ENCODE measurements at places on chromosomes 13 and 19.

DNA sequence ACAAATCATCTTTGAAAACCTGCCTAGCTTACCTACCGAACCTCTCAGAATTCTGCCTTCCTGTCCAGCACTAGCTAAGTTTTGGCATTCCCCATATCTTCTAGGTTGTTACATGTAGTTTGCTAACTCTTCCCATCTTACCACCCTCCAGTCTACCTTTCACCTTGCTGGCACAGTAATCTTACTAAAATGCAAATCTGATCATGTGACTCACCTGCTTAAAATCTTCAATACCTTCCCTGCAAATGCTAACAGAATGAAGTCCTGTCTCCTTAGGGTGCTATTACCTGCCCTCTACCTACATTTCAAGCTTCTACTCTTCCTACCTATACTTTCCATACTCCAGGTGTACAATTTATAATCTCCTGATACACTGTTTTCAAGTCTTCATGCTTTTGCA is 30.4 kb downstream of the INTS6 start:
- DNase-seq = no peak

GRCh38 chr13:20402881-20403280 is 122.8 kb downstream of the CRYL1 start:
- no peak for DNase-seq

DNA sequence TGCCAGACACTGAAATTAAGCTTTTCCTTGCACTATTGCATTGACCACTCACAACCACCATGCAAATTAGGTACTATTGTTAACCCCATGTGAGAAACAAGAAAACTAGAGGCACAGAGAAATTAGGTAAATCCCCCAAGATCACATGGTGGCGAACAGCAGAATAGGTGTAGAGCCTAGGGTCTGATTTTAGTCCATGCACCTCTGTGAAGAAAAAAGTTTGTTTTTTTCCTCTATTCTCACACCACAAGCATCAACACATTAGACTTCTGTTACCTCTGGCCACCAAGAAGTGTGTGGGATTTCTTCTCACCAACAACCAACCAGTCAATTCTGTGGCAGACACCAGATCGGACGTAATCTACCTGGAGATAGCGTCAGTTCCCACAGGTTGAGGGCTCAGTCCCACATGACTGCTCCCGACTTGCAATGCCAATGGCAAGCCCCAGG is 391.9 kb downstream of the COG6 start:
- no peak for DNase-seq

DNA sequence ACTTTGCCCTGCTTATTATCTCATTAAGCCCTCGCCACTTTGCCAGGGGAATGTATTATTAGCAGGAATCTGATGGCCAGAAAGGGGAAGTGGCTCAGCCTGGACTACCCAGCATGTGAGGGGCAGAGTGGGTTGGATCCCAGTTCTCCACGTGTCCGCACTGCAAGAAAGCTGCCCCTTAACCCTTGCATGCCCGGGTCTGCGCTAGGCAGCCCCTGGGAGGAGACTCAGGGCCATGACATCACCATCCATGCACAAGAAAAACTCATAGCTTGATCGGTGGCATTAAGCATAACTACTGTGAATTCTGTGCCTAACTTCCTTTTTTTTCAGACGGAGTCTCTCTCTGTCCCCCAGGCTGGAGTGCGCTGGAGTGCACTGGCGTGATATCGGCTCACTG is 8.9 kb downstream of the CACNG8 start:
- no peak for DNase-seq

GRCh38 chr19:8659905-8660304 is 29.5 kb downstream of the NFILZ start:
- no peak for DNase-seq

DNA sequence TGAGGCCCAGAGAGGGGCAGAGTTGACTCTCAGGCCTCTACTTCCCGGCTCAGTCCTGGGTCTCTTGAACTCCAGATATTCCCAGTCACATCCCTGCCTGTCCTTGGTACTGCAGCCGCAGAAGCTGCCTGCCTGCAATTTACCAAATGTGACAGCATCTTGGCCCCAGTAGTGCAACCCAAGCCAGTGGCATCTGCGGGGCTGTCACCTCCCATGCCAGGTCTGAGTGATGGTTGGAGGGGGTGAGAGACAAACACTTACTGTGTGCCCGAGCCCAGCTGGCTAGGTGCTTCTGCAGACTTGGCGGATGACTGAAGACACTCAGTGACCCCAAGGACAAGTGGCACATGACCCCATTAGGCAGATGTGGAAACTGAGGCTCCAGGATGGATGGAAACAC is 18.4 kb downstream of the ZNRF4 start:
- DNase-seq = no peak

- no peak for DNase-seq
Observed at GRCh38 chr19:19628501-19629134, 598 bp upstream of the LPAR2 start.

- no peak for DNase-seq
Observed at GRCh38 chr19:55479451-55480230, 3.2 kb downstream of the ZNF628 start.

DNA sequence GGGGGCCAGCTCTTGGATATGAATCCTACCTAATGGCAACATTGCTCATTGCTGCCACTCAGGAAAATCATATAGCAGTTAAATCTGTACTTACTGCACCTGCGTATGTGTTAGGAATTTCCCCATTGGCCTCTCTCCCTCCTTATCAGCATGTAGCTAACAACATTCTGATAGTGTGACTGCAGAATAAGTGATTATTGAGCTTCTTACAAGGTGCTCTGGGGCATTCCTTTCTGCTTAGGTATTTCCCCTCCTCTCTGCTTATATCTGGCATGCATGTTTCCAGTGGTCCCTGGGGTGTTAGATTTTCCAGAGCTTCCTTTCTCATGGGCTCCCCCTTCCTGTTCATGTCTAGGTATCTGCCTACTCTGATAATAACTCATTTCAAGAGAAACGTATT is 414.1 kb upstream of the SLITRK1 start:
- DNase-seq = no peak

GRCh38 chr19:34645551-34645950 is 31.4 kb downstream of the SCGB2B2 start:
- no peak for DNase-seq

DNA sequence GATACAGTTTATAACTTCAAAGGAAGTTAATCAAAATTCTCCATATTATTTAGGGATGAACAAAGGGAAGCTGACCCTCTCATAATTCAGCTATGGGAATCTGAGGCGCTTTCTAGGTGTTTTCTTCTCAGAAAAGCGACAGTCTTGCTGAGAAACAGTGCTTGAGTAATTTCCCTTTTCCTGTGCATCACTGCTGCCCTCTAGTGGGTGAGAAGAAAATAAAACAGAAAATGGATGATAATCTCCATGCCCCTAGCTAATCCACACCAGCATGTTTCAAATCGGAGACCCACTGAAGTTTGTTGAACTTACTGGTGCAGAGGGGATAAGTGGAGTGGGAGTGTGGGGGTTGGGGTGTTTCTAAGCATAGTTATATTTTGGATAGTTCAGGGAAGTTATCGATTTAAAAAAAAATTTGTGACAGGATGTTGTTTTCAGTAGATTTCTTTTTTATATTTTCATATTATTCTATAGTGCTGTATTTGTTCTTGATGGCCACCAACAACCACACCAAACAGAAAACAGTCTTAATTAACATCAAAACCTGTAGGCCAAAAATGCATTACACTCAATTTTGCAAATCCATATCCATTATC is 21.4 kb downstream of the LCP1 start:
- DNase-seq = peak; percentile 27

GRCh38 chr13:112918746-112919145 is 50.3 kb upstream of the MCF2L start:
- no peak for DNase-seq

DNA sequence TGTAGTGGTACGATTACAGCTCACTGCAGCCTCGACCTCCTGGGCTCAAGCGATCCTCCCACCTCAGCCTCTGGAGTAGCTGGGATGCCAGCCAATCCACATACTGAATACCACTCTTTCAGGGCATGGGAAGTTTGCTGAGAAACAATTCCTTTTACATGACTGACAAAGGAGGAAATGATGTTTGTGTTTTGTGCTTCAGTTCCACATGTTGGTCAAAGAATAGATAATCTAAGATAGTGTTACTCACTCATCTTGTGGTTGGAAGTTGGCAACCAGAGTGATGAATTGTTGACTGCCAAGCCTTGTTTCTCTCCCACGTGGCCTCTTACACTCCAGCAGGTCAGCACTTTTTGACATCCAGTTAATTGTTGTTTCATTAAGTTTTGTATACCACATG is 7.6 kb downstream of the MBD3L2B start:
- no peak for DNase-seq

DNA sequence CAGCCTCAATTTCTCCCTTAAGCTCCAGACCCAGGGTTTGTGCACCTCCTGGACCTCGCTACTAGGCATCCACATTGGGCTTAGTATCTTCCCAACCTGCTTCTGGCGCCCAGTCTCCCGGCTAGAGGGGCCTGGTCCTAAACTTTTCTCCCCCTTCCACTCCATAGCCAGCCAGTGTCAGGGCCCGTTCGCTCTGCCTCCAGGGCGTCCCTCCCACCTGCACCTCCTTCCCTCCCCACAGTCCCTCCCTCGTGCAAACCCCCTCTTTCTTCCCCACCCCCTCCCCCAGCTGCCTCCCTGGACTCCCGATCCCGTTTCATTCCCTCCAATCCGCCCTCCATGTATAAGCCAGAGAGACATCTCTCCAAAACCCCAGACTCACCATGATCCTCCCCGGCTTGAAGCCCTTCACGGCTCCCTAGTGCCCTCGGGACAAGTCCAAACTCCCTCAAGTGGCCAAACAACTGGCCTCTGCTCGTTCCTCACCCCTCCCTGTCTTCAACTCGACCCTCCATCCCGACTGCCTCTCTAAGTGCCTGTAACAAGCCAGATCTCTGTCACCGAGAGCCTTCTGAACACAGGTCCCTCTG is 997 bp upstream of the SAMD4B start:
- peak; percentile 79 for DNase-seq

GRCh38 chr13:97749174-97749573 is 204.3 kb upstream of the IPO5 start:
- no peak for DNase-seq

- no peak for DNase-seq
Observed at GRCh38 chr13:81929988-81930387, 1589.1 kb upstream of the SPRY2 start.

DNA sequence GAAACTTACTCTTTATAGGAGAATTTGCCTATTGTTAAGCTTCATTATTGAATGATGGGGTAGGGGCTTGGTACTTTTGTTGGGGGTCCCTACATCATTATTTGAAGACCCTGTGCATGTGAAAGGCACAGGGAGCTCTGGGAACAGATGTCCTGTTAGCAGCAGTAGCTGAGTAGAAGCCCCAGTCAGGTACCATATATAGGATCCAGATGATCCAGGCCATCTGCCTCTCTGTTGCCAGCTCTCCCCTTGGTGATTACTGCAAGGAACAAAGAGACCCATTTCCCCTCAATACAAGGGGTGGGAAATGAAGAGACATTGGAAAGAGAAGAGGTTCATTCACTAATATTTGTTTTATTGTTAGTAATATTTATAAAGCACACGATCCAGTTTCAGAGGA is 4.4 kb upstream of the MTMR6 start:
- no peak for DNase-seq

DNA sequence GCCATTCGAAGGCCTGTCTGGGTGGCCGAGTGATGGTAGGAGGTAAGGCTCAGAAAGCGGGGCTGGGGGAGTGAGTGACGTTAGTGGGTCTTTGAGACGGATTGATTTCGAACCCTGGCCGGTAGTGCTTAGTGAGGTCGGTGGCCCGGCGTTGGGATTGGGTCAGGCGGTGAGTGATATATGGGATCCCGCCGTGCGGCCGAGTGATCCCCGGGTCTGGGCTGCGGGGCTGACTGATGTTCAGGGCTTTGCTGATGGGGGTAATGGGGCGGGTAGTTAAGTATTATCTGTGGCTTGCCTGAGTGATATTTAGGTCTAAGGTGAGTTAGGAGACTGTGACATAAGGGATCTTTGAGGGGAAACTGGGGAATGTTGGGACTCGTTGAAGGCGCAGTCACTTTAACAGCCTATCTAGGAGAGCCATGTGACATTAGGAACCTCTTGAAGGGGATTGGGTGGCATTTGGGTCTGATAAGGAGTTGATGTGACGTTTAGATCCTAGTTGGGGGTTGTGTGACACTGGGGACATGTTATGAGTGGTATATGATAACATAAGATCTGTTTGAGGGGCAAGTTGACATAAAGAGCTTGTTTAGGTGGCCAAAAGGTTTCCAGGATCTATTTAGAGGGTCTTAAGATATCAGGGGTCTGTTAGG is 543 bp downstream of the PSMC4 start:
- no peak for DNase-seq

DNA sequence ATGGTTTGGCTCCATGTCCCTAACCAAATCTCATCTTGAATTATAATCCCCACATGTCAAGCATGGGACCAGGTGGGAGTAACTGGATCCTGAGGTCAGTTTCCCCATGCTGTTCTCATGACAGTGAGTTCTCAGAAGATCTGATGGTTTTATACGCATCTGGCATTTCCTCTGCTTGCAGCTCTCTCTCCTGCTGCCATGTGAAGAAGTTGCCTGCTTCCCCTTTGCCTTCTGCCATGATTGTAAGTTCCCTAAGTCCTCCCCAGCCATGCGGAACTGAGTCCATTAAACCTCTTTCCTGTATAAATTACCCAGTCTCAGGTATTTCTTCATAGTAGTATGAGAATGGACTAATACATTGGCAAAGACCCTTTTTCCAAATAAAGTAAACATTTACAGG is 96.8 kb downstream of the TSHZ3 start:
- no peak for DNase-seq

GRCh38 chr13:69292789-69293425 is 814.7 kb upstream of the ATXN8OS start:
- no peak for DNase-seq

DNA sequence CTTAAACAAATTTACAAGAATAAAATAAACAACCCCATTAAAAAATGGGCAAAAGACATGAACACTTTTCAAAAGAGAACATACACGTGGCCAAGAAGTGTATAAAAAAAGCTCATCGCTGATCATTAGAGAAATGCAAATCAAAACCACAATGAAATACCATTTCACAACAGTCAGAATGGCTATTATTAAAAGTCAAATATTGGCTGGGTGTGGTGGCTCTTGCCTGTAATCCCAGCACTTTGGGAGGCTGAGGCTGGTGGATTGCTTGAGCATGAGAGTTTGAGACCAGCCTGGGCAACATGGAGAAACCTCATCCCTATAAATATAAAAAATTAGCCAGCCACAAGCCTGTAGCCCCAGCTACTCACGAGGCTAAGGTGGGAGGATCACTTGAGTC is 89.9 kb downstream of the UBL3 start:
- no peak for DNase-seq

GRCh38 chr19:45469945-45470761 is 2.4 kb downstream of the FOSB start:
- DNase-seq = no peak

- no peak for DNase-seq
Observed at GRCh38 chr13:28493740-28494503, 1.0 kb downstream of the FLT1 start.

- DNase-seq = no peak
Observed at GRCh38 chr13:50691176-50691680, 152.3 kb downstream of the DLEU7 start.

DNA sequence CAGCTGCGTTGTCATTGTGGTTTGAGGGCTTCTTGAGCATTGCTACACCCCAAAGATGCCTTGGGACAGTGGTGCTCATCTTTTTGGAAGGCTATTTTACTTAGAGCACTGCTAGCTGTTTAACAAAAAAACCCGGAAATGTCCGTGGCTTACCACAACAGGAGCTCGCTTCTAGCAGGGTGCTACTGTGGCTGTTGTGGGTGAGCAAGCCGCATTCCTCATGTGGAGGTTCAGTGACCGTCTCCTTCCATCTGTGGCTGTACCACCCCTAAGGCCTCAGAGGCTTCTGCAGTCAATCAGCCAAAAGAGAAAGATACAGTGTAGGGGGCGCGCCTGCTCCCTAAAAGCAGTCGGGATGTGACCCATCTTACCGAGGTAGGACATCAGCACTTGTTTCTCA is 1004.2 kb downstream of the UQCRFS1 start:
- DNase-seq = no peak
